GM19239 (cell line): ENCODE measurements at places on chromosomes 3 and 15.

DNA sequence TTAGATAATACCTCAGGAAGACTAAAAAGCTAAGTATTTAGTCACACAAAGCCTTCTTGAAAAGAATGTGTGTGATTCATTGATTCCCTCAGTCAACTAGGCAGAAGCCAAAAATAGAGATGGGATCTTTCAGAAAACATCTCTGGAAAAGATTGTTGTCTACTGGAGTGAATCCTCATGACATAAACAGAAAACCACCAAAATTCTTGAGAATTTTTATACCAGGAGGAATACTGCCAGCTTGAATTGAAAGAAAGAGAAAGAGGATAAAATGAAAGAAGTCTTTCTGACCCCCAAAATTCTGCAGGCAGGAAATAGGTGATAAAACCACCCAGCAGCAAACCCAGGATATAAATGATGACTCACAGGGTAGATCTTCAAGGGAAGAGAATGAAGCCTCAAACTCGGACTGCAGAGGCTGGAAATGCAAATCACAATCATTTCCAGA, 363.1 kb upstream of the PLSCR5 start:
- no peak for DNase-seq

DNA sequence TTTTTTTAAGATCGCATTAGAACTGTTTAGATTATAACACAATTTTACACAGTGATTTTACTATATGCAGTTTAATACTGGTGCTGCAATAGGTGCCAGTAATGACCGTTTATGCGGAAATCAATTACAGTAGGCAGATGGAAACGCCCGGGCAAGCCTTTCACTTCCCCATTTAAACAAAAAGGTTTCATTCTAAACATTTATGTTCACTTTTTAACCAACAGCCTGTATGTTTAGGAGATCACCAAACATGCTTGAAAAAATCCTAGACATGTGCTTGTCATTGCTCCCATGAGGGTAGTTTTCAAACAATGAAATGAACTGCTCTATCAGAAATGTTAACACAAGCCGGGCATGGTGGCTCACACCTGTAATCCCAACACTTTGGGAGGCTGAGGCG, 2.7 kb downstream of the BNIP2 start:
- peak; percentile 26 for DNase-seq

DNA sequence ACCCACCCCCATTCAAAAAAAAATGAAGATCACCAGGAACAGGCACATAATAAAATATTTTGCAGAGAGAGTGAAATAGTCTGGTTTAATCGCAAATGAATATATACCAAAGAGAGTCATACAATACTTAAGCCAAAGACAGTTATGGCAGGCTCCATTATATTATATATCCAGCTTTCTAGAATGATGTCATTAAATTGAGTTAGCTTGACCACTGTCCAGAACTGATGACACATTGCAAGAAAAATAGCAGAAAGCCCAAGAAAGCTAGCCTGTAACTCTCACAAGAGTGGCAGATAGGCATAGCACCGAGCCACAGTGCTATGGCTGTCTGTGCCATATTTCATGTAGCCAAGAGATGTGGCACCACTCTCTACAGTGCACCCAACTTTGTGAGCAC, 231.9 kb upstream of the SEMA6D start:
- DNase-seq = no peak

DNA sequence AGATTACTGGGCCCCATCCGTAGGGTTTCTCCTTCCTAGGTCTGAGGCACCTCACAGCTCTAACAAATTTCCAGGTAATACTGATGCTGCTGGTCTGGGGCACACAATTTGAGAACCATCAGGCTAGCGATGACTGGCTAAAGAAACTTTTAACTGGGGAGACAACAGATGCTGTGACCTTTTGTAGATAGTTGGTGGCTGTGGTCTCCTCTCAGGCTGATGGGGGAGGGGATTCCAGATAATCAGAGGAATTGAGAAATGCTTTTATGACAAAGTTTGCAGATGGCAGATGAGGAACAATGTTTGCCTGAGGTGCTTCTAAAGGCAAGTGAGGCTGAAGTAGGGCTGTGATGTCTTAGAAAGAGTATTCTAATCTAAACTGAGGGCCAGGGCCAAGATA, 13.8 kb upstream of the CCR9 start:
- DNase-seq = no peak

DNA sequence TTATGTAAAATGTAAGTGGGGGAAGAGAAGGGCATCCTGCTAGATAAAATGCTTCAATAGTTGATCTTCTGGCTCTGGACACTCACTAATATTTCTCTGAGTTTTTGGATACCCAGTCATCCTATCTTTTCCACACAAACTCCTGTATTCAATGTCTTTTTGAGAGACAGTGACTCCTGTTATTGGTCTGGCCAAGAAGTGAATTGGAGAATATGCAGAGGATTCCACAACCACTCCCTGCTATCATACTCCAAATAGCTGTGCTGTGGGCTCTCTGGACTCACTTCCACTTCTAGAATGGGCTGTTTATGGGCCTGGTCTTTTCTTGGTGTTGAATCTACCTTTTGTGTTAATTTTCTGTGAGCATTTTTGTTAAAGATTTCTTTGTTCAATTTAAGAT, 376.8 kb downstream of the NLGN1 start:
- no peak for DNase-seq

- DNase-seq = no peak
These were observed 32.0 kb downstream of the FOXL2 start for GRCh38 chr3:138914870-138915502.

DNA sequence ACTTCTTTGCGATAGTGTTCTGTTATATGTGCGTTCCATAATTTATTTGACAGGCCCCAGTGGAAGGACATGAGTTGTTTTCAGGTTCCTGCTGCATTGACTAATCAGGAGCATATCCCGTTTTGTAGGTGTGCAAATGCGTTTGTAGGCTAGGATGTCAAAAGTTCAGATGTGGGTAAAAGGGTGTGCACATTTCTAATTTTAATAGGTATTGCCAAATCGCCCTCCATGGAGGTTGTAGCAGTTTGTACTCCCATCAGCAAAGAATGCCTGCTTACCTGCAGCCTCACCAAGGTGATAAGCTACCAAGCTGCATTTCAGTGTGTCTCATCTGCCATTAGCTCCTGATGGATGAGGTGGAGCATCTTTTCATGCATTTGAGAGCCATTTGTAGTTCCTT, 36.3 kb downstream of the KLF13 start:
- no peak for DNase-seq

- DNase-seq = no peak
These were observed 240.9 kb upstream of the STT3B start for GRCh38 chr3:31291818-31292217.

DNA sequence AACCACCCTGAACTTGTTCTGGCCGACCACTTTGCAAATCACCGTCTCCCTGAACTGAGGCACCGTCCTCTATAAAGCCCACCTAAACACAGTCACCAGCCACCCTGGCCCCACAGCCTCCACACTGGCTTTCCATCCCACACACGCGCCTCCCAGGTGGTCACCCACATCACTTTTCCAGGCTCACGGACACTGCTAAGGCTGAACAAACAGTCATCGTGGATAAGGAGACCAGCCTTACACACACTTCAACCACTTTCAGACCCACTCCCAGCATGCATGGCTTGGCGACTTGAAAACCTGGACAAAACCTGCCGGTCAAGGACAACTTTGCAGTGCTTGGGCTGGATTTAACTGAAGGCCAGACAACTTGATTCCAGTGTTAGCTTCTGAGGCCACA, 8.4 kb downstream of the CHSY1 start:
- no peak for DNase-seq

GRCh38 chr3:122974764-122975162, 52.8 kb downstream of the SEMA5B start:
- DNase-seq = no peak

GRCh38 chr15:40563426-40563825, 1.4 kb downstream of the CCDC32 start:
- DNase-seq = no peak

GRCh38 chr15:80694611-80695098, 455 bp upstream of the ABHD17C start:
- DNase-seq = no peak

DNA sequence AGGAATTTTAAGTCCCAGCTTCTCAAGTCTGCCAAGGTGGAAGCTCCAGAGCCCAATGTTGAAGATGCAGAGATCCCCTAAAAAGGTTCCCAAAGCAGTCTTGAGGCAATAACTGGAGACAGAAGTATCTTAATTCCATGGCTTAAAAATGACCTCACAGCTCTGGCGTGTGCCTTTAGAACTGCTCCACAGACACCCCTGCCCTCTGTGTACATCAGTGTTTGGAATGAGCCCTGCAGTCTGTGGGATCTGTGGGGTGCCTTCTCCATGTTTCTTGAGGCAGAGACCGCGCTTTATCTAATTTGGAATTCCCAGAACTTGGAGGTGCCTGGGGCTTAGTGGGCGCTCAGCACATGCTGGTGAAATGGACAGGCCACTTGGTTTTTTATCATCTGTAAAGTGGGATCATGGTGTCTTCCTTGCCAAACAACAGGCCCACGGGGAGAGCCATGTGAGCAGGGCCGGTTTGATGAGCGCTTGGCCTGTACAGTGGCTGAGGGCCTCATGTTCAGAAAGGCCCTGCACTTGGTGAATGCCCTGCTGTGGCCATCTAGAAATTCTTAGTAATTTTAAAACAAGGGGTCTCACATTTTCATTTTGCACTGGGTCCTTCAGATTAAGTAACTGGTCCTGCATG, 7.1 kb downstream of the ITGA11 start:
- no peak for DNase-seq

DNA sequence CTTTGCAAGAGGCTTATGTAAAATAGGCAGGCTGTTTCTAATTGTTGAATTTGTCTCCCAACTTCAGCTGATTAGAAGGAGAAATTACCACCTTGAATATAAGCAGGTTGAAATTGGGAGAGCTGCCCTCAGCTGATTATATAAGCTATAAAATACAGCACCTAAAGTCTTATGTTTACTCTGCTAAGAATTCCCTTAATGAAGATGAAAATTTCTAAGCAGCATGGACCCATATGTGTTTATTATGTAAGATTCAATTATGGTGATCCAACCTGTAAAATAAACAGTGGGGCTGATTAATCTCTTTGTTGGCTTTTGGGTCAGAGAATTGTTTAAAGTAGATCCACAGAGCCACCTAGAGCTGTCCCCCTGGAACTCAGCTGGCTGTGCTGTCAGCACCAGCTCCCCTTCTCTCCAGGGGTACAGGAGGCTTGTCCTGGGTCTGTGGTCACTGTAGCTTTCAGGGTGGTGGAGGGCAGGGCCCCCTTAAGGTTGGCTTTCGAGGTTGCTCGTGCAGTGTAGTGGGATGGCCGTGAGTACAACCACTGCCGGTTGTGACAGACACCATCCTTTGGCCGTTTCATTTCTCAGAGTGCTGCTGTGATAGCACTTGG, 9.5 kb downstream of the SLCO3A1 start:
- no peak for DNase-seq

DNA sequence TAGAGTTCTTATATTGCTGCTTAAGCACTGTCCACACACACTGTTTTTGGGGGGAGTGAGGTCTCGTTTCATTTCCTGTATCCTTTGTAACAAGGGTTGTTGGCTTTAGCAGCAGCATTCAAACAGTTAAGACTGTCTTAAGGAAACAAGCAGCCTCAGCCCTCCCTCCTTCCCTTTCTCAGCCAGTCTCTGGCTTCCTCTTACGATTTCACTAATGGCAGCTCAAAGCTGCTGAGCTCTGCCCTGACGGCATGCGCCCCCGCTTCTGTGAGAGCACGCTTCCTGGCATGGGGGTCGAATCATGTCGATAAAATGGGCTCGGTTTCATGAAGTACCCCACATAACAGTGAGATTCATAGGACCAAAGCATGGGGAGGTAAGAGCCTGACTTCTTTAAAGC, 105.0 kb downstream of the KLHL25 start:
- no peak for DNase-seq

DNA sequence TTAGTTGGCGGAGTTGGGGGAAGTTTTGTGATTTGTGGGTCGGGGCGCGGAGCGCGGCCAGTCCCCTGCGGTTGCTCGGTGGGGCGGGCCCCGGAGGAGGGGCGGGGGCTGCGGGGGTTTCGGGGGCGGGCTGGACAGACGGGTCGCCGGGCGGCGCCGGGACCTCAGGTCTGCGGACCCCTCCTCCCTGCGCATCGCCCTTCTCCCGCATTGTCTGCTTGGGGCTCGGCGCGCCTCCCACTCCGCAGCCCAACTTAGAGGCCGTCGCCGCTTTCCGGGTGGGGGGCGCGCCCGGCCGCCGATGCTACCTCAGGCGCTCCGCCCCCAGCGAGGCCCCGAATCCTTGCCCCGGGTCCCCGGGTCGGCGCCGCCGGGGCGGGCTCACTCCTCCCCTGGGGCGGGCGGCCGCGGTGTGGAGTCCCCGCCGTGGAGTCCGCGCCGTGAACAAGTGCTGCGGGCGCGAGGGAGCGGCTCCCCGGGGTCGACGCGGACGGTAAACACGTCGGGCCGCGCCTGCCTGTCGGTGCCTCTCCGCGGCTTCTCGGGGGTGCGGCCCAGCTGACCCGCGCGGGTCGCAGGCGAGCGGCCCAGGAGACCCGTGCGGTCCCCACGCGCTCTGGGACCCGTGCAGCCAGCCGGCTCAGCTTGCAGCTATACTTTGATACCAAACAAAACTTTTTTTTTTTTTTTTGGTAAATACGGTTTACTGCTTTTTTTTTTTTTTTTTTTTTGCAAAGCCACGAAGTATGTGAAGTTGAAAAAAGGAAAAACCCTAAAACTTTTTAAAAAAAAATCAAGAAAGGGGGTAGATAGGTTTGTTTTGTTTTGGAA, 624 bp downstream of the AKAP13 start:
- DNase-seq = no peak

DNA sequence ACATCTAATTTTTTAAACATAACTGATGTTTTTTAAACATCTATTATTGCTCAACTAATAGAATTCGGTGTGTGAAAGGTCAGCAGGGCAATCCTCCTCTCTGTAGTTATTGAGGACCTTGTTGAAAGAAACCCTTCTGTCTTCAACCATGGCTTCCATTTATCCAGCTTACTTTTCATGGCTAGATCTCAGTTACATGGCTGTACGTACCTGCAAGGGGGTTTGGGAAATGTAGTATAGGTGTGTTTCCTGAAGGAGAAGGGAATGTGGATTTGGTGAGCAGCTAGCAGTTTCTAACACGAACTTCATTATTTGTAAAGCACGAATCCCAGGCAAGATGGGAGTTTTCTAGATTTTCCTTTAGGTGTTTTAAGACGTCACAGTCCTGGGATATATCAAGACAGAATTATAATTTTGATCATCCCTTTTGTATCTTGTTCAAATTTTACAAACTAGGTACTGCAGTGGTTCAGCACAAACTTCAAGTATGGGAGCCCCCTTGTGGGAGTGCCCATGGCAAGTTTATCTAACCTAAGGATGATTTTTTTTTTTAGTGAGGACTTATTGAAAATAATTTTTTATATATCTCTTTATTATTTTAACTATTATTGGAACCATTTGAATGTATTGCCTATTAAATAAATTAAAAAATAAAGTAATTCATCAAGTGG, 41.6 kb downstream of the FBXL2 start:
- no peak for DNase-seq

- DNase-seq = no peak
These were observed 11.0 kb downstream of the TCF12 start for GRCh38 chr15:56929399-56929798.

- DNase-seq = no peak
These were observed 7.4 kb downstream of the PSMD2 start for GRCh38 chr3:184306341-184306972.
